ENCODE measurements at places on chromosomes 2 and 18.

DNA sequence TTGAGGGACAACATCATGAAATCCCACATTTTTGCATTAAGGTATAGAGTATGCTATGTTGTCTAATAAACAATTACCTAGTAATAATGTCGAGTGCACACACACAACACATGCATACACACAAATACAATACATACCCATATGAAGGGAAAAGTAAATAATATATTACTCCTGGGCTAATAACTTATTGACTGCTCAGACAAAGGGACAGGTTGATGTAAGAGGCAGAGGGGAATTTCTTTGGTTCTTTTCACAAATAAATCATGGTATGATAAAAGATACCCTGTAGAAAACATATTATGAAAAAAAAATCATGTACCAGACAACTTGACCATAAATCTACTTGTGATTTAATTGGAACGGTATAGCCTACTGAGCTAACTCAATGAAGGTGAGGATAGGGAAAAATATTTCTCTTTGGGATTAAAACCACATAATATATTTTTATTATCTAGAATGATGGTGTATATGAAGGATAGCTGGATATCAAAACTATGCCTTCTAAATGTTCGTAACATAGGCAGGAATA, 398.7 kb upstream of the LRRTM4 start:
- no peak for DNase-seq

GRCh38 chr2:195608768-195609454, 48.1 kb upstream of the SLC39A10 start:
- no peak for DNase-seq

DNA sequence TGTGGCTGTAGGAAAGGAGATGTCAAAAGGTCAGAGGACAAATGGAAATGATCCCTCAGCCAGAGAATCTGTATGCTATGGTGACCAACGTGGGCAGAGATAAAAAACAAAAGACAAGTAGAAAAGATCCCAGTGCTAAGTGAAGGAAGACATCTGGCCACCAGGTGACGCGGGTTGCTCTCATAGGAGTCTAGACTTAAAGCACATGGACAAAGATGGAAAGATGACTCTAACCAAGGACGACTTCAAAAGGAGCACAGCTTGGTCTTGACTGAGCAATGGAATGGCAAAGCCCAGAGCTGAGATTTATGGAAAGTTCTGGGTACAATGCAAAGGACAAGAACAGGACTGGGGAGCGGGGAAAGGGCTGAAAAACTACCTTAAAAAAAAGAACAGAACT, 96.8 kb downstream of the CLIP4 start:
- DNase-seq, result no peak

DNA sequence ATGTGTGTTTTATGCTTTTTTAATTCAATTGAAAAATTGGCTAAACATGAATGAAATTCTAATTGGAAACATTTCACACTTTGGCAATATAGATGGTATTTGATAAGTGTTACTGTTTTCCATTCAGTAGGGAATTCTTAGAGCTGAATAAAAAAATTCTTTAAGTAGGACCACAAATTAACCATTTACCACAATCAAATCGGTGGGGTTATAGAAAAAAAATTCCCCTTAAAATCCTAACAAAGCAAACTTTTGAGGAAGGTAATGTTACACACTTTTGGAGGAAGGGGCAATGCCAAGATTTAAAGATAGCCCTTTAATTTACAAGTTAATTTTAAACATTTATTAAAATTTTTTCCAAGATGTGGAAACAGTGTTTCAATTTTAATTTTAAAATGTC, 279.0 kb upstream of the FIGN start:
- no peak for DNase-seq

GRCh38 chr2:31140151-31140550, 1.9 kb upstream of the GALNT14 start:
- no peak for DNase-seq

DNA sequence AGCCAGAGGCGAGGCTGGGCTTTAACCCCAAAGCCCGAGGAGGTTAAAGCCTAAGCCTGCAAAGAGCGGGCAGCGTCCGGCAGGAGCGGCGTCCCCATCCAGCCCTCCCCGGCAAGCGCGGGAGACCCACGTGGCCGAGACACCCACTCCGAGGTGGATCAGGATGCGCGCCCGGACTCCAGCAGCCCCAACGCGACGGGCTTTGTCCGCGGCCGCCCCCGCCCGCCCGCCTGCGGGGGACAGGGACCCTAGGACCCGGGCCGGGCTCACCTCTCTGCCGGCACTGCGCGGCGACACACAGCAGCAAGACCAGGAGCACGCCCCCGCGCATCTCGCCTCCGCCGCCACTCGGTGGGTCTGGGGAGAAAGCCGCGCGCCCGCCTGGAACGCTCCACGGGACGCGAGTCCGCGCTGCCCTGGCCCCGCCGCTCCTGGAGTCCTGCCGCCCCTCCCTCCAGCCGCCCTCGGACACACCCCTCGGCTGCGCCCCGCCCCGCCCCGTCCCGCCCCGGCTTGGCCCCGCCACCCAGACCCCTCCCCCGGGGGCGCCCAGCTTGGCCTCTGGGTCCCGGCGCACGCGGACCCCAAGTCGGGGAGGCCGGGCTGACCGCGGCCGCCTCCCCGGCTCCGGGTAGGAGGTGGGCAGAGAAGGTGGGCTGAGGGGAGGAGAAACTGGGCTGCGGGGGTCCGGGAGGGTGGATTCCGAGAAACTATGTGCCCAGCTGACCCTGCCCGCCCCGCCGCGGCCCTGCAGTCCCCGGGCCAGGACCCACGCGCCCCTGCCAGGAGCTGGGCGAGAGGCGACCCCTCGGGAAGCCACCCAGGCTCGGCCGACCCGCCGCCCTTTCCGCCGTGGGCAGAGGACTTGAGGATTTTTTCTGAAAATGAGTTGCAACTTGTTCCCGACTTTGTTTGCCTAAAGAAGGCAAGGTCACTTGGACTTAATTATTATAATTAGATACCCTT, at the start of gene LAMA1:
Gene LAMA1 (minus strand): TSS at position 408 of the 966 bp plus-strand sequence. CDS start 77 bp downstream, at position 331.
- peak; percentile 83 for DNase-seq

GRCh38 chr2:128547667-128548066, 229.0 kb upstream of the HS6ST1 start:
- DNase-seq, result no peak

DNA sequence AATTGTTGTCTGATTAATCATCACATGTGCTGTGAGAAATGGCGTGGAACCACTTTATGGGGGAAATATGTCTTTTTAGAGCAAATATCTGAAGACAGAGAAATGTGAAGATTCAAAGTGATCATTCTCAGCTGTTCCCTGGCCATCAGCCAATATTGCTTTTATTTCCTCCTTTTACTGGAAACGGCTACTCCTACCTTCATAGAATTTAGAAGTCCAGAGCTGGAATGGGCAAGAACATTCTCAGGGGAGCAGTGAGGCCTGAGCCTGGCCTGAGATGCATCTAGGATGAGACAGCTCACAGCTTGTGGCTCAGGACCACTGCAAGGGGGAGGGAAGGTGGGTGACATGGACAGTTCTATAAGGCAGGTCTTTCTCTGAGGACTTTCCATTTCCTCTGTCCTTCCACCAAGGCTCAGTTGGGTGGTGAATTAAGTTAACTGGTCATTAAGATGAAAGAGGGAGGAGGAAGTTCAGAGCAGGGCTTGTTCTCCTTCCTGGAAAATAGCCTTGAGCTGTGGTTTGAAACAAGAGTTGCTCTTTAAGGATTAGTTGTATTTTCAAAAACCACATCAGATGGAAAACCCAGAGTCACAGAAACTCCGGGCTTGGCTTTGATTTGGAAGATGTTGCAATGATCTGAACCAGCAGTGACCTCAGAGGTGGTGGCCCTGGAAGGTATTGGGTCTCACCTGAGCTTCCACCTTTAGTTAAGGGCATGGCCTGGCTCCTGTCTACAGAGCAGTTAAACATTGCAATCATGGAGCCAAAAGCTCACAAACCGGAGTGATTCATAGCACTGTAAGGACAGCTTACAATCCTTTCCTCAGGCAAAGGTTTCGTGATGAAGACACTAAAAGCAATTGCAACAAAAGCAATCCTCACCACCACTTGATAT, 144.3 kb downstream of the VAPA start:
- DNase-seq, result no peak

GRCh38 chr2:72166279-72166678, 18.6 kb upstream of the CYP26B1 start:
- DNase-seq, result no peak

- no peak for DNase-seq
Observed at GRCh38 chr2:23409248-23409647, 24.3 kb downstream of the KLHL29 start.

GRCh38 chr2:221189431-221190067, 382.6 kb downstream of the EPHA4 start:
- DNase-seq, result peak; percentile 76

DNA sequence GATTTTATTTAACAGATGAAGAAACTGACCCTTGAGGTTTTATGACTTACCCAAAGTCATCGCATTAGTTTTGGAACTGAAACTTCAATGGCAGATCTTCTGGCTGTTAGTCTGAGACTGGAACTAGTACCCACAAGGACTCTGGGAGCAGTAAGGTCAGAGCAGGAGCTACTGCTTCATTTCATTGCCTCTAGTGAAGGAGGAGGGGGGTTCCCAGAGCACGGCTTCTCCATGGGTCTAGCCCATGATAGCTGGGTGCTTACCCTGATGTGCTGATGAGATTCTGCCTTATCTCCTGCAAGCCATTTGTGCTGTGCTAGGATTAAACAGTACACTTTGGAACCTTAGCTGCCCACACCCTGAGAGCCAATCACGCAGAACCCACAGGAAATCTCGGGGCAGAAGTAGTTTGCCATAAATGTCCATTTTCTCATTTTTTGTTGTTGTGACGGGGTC, 5.4 kb upstream of the RNASEH1 start:
- DNase-seq, result no peak

DNA sequence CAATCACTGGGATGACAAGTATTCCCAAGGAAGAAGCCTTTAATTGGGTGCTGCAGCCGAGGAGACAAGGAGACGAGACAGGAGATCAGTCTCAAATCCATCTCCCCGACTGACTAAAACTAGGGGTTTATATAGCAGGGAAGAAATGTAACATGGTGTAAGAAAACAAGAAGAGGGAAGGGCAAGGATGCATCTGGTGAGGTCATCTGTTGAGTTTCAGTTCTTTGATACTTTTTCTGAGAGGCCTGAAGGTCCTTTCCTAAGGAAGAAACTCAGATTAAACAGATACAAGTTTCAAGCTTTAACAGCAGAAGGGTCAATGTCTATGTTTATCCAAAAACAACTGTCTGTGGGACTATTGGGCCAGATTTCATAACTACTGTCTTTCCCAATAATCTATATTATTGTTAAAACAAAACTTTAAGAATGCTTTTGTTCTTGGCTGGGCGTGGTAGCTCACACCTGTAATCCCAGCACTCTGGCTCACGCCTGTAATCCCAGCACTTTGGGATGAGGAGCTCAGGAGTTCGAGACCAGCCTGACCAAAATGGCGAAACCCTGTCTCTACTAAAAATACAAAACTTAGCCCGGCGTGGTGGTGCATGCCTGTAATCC, 2.5 kb upstream of the PDCL3 start:
- DNase-seq, result no peak

- DNase-seq, result no peak
Observed at GRCh38 chr2:53545604-53546003, 222.0 kb upstream of the CHAC2 start.

DNA sequence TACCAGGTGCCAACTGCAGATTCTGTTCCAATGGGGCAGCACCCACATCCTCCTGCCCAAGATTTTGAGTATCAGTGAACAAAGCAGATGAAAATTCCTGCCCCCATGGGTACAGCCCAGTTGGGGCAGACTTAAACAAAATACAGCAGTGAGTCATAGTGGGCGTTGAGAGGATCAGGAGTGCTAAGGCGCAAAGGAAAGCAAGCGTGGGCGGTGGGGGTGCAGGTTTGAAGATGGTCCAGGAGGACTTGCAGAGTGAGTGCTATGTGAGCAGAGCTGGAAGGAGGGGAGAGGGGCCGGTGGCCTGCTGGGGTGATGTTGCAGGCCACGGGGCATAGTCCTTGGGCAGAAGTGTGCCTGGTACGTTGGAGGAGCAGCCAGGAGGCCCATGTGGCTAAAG, 24.7 kb downstream of the STEAP3 start:
- DNase-seq, result no peak

GRCh38 chr2:101330253-101330933, 21.9 kb upstream of the RNF149 start:
- DNase-seq, result peak; percentile 80

- no peak for DNase-seq
Observed at GRCh38 chr2:1607971-1608688, 136.2 kb downstream of the PXDN start.

DNA sequence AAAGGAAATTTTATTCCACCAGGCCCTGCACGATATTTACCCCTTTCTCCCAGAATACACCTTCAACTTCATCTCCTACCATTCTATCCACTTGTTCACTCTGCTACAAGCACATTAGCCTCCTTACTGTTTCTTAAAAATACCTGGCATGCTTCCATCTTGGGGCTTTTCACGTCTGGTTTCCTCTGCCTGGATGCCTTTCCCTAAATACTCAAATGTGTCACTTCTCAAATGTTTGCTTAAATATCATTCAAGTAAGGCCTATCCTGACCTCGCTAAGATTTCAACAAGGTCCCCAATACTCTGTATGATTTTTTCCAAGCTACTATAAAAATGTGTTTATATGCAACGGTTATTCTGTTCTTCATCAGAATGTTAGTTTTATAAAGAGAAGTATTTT, 433.0 kb upstream of the CHAC2 start:
- no peak for DNase-seq

- peak; percentile 27 for DNase-seq
Observed at GRCh38 chr18:75521816-75522215, 94.3 kb upstream of the SMIM21 start.
